Skeletal muscle cell (primary cell): ENCODE measurements at places on chromosomes 6 and 20.

DNA sequence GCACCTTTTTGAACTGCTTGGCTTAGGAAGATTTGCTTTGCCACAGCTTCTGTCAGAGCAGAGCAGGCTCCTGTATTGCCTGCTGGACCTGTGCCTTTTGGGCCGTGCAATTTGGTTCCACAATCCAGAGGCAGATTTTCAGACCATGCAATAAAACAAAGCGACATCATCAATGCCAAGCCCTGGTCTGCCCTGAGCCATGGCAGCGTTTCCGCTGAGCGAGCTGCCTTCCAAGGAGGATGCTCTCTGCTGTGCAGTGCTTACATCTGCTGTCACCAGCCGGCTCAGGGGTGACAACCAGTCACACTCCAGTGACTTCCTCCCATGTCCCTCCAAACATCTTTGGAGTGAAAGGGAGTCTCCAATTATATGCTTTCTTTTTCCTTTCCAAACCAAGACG, 282.2 kb downstream of the CDH26 start:
- no peak for DNase-seq

DNA sequence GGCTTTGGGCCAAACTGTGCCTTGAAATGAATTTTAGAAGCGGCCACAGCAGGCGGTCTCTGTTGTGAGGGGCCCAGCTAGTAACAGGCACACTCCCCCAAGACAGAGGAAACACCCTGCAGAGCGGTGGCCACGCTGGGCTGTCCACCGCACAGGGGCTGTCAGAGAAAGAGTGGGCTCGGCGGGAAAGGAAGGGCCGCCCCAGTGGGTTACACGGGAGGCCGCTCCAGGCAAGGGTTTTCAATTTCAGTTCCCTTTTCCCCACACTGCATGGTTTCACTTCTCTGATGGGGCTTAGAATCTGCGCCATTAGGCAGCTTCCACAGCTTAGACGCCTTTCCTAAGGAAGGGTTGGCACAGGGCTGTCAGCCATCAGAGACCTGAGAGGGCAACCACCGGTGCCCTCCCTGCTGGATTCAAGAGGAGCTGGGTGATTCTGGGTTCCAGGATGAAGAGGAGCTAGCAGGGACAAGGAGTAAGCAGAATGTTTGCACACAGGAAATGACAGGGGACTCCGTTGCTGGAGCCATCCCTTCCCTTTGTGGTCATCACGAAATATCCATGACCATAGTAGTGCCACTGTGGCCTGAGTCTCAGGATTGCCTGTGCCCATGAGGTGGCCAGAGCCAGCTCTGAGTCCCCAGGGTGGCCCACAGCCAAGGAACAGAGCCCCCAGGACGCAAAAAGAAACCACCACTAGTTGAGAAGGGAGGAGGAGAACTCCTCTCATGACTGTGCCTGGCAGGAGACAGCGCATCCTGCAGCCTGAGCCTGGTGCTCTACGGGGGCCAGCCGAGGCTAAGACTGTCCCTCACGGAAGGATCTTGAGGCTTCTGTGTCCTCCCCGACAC, 282.7 kb downstream of the NRN1 start:
- DNase-seq = no peak

- DNase-seq = no peak
These were observed 449.5 kb downstream of the PHF3 start for GRCh38 chr6:64085126-64085525.

DNA sequence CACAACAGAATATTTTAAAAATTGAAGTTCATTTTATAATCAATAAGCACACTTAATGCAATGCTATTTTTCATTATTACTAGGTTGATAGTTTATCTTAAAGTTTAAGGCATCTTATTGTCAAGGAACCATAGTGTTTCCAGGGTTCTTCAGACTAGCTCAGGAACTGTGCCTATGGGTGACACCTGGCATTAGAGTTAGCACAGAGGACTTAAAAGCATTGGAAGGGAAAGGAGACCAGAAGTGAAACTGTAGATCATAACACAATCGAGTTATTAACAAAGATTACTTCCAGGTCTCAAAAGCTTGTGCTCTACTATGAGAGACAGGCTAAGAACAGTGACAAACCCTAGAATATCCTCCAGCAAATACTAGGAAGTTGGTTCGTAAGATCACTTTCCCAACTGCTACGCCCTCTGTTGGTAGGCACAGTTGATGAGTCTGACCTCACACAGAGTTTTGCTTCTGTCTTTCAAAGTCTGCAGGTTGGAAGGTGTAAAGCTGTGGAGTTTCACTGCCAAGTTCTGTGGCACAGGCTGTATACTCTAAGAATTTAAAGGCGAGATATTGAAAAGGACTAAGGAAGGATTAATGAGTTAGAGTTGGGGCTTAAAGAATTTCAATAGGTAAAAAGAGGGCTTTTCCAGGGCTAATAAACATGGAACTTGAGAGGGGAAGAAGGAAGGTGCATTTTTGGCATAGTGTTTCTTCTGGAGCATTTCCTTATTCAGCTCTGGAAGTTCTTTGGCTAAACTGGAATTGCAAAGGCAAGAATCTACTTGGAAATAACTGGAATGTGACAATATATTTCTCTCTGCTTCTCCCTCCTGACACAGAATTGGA, 531.3 kb upstream of the JAG1 start:
- no peak for DNase-seq
